ENCODE measurements at places on chromosomes 3 and 15.

DNA sequence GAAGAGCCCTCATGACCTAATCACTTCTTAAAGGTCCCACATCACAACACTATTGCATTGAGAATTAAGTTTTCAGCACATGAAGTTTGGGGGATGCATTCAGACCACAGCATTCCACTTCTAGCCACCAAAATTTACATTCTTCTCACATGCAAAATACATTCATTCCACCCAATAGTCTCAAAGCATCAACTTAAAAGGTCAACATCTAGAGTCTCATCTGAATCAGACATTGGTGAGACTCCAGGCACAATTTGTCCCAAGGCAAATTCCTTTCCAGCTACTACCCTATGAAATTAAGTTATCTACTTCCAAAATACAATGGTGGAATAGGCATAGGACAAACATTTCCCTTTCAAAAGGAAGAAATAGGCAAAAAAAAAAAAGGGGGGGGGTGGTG lies 64.9 kb downstream of the PLSCR2 start:
- DNase-seq = no peak

DNA sequence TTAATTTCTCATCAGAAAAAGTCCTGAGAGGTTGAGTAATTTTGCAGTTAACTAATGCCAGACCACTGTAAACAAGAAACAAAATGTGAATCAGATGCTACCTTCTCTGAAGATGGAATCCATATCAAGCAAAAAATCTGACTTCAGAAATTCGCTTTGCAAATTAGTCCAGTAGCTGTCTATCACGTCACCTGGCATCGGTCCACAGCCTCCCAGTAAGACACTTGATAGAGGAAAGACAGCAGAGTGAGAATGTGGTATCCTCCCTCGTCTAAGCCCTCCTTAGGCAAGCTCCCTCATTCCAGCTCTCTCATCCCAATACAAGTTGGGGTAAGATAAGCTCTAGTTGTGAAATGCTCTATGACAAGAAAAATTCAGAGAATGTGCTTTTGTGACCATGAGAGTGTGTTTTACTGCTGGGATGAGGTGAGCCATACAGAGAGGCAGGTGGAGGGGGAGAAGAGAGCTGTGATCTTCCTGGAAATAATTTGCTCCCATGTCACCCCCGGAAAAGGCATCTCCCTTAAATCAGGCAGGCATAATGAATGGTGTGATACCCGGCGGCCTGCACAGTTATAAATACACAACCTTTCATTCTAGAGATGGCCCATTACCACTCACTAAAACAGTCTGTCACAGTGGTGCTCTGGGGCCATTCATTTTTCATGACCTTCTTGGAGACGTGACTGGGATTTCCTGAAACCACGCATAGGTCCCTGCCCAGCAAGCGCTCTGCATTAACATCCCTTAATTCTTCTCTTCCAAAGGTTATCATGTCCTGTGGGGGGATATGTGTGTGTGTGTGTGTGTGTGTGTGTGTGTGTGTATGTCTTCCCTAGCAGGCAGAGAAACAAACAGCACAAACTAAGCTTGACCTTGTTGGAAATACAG lies 602.0 kb upstream of the KCNMB2 start:
- peak; percentile 44 for DNase-seq

DNA sequence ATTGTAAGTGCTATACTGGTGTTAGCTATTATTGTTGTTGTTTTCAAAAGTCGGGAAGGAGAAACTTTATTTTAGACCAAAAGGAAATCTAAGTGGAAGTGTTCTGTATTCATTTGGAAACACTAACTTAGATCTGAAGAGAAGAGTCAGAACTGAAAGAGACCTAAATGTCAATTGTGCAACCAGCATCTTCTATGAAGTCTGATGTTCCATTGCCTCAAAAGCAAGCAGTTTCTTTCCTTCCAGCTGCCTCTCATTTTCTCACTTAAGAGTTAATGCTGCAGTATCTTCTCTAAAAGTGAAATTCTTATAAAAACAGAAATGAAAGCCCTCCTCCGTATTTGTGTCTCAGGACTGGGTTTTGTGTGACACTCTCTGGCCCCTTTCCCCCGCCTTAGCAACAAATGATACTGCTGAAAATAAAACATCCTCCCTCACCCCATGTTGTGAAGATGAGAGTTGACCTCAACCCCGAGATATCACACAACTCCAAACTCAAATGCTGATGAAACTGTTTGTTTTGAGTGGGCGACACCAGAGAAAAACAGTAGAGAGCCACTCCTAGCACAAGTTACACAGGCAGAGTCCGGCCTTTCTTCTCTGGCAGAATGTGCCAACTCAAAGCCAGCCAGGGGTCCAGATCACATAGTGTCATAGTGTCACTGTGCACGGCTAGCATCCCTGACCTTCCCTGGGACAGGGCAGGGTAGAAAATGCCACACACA lies 48.9 kb downstream of the GLDN start:
- DNase-seq = no peak

GRCh38 chr3:69926385-69926784 lies 73.1 kb upstream of the SAMMSON start:
- DNase-seq = no peak

- no peak for DNase-seq
These were observed 6.2 kb upstream of the NIPA1 start for GRCh38 chr15:22780267-22780666.

GRCh38 chr15:66841953-66842681 lies 140.1 kb downstream of the SMAD6 start:
- DNase-seq = peak; percentile 45

GRCh38 chr3:111605493-111605892 lies 10.3 kb upstream of the ZBED2 start:
- no peak for DNase-seq

DNA sequence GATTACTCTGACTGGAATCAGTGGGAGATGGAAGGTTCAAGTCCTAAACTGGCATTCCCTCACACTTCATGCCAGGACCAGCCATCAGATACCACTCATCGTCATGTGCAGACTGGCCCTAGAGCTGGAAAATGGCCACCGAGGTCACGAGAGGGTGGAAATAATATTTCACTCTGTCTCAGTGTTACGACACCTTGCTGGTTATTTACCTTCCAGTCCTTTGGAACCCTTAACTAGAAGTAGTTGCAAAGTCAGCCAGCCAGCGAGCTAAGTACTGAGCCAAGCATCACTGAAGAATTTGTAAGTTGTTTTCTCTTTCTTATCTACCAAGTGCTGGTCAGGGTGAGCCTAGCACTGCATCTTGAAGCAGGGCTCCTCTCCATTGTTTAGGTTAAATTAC lies 309.9 kb upstream of the RASGRP1 start:
- no peak for DNase-seq

GRCh38 chr3:186974824-186975313 lies 44.5 kb downstream of the ST6GAL1 start:
- no peak for DNase-seq

DNA sequence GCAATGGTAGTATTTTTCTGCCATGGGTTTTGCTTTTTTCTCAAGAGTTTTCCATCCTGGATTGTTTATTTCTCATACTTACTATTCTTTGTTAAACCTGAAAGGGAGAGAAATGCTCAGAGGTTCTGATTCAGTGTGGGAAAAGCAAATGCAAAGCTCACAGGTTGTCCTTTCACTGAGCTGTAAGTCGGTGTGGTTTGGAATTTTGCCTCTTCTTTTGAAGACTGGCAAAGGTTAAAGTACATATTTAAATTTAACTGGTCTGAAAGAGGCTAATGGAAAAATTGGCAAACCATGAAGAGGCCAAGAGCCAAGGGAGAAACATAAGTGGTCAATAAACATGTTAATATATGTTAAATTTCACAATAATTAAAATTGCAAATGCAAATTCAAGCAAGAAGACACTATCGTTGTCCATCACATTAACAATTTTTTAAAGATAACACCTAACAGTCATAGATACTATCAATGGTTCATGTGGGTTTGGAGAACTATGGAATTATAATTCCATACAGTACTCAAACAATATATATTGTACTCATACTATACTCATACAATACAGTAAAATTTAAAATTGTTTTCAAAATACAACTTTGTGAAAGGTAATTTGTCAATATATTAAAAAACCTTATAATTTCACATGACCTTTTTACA lies 246.8 kb upstream of the STT3B start:
- no peak for DNase-seq

GRCh38 chr15:40782609-40783227 lies 12.9 kb downstream of the C15orf62 start:
- DNase-seq = no peak

DNA sequence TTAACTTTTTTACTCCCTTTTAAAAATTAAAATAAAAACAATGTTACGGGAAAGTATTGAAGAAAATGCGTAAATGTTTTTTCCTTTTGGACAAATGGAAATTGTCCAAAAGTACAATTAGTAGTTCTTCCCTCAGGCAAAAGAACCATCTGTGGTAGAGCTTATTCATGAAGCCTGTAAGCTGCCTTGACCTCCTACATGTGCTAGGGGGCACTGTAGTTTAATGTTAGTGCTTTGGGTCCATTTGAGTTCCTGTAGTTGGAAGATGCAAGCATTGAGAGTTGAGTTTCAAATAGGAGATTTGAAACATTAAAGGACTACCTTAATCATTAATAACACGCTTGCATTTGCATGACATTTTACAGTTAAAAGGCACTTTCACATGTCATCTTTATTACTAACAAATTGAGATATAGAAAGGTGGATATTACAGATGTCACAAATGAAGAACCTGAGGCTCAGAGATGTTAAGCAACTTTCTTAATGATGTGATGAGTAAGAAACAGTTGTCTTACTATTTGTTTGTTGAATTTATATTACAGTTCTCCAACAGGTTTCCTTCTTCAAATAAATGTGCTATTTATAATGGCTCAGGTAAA lies 1.8 kb upstream of the ZNF385D start:
- no peak for DNase-seq

- DNase-seq = no peak
These were observed 58.9 kb upstream of the SLC6A6 start for GRCh38 chr3:14343338-14344112.

- no peak for DNase-seq
These were observed 212.9 kb downstream of the TIGIT start for GRCh38 chr3:114506591-114507300.

DNA sequence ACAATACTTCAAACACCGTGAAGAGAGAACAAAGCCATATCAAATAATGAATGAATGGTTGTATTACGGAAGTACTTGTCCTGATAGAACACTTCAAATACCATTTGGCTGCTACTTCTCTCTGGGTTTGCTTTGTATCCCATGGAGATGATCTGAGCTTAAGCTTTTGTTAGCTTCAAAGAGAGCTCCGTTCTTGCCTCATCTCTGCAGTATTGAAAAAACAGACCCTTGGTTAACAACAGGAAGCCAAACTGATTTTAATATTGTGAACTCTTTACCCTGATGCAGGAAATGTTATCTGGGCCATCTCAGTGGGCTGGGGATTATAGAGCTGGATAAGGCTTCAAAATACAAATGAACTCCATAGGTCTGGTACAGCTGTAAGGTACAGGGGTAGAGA lies 101.0 kb downstream of the CHL1 start:
- DNase-seq = no peak

DNA sequence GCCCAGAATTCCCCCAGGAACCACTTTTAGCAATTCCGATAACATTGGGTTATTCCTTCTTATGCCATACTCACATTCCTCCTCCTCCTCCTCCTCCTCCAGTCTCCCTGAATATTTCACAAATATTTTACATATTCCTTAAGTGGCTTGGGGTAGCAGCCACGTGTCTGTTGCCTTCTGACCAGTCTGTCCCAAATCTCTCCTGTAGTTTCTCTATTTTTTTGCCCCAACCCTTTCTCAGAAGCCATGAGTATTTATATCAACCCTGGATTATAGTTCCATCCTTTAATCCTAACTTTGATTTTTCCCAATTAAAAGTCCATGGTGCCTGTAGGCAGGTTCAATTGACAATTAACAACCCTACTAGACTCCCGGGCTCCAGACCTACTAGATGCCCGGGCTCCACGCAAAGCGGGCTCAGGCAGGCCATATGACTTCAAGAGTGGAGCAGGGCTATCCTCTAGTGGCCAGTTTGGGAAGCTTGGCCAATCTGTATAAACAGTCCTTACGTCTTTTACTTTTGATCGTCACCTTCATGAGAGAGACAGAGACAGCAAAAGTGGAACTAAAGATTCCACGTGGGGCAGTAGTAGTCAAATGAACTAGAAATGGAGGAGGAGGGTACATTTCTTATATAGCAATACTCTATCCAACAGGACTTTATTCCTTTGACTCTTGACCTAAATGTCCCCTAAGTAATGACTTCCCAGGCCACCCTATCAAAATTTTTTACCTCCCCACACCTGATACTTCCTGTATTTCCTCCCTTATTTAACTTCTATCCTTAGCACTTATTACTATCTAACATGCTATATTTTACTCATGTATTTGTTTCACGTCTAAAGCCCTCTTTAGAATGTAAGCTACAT lies 69.7 kb downstream of the USF3 start:
- DNase-seq = peak; percentile 13

GRCh38 chr3:187015903-187016638 lies 85.7 kb downstream of the ST6GAL1 start:
- no peak for DNase-seq

GRCh38 chr3:159734681-159735080 lies 254.0 kb upstream of the IL12A start:
- DNase-seq = no peak

- no peak for DNase-seq
These were observed 139.1 kb upstream of the EIF1B start for GRCh38 chr3:40170395-40170794.

DNA sequence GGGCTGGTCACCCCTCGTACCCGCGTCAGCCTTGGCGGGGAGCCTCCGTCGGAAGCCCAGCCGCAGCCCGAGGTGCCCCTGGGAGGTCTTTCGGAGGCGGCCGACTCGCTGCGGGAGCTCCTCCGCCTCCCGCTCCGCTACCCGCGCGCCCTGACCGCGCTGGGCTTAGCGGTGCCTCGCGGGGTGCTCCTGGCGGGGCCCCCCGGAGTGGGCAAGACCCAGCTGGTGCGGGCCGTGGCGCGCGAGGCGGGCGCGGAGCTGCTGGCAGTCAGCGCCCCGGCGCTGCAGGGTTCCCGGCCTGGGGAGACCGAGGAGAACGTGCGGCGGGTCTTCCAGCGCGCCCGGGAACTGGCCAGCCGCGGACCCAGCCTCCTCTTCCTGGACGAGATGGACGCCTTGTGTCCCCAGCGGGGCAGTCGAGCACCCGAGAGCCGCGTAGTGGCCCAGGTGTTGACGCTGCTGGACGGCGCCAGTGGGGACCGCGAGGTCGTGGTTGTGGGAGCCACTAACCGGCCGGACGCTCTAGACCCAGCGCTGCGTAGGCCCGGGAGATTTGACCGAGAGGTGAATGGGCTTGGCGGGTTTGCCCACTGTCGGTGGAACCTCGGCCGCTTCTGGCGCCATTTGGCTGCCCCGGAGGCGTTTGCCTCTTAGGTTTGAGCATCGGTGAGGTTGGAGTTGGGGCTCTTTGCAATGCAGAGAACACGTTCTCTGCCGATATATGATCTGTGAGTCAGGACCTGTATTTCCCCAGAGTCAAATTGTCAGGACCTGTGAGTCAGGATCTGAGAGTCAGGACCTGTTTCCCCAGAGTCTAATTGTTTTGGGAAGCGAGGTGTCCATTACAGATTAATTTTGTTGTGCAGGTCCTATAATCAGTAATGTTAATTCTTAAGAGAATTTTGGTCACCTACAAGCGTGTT lies 24.9 kb upstream of the GATM start:
- no peak for DNase-seq
